Smooth muscle cell of the pulmonary artery (primary cell): ENCODE measurements at places on chromosomes 12 and 14. TPM values are rescaled to one million over a fixed set of nuclear protein-coding genes. Genes with fewer than 3 reads are reported as not detected.

Gene RAB15
- total RNA-seq: 3.8 and 5.2 TPM in 2 replicates

Gene RNF212B
- total RNA-seq: not detected in 2 replicates

Gene ZDHHC22
- total RNA-seq: not detected in 2 replicates

Gene PAPLN
- 2.5 and 3.2 TPM in 2 replicates for total RNA-seq

Gene AQP6
- 0.10 and 0.20 TPM in 2 replicates for total RNA-seq

Gene BMP4
- 9.7 and 20.0 TPM in 2 replicates for total RNA-seq

Gene ADCY4
- 3.3 and 4.9 TPM in 2 replicates for total RNA-seq

Gene IL23A
- not detected in 2 replicates for total RNA-seq

Gene OR6C2
- total RNA-seq: not detected in 2 replicates

Gene C12orf54
- total RNA-seq: not detected in 2 replicates

Gene GALNT9
- total RNA-seq: 0.07 and 0.86 TPM in 2 replicates

Gene CACNB3
- 19.5 and 25.0 TPM in 2 replicates for total RNA-seq

Gene WBP11
- 21.6 TPM in 2 replicates for total RNA-seq

Gene SELPLG
- total RNA-seq: 1.8 and 2.7 TPM in 2 replicates

Gene TMEM121
- total RNA-seq: 8.9 and 13.0 TPM in 2 replicates

Gene BATF
- total RNA-seq: 0.26 TPM in 1 of 2 replicates, not detected in the other

Gene KLRC4
- total RNA-seq: not detected in 2 replicates

Gene TMPRSS12
- total RNA-seq: not detected in 2 replicates

Gene LGR5
- 0.03 and 2.2 TPM in 2 replicates for total RNA-seq

Gene NAV3
- total RNA-seq: 94.9 and 132 TPM in 2 replicates

Gene HHIPL1
- 15.0 and 24.1 TPM in 2 replicates for total RNA-seq

Gene G2E3
- total RNA-seq: 14.8 and 19.9 TPM in 2 replicates
